Activated CD4-positive, alpha-beta memory T cell treated with anti-CD3 and anti-CD28 coated beads for 36 hours (primary cell): ENCODE measurements at places on chromosomes 16 and 17.

GRCh38 chr17:55426851-55427586, 5.4 kb upstream of the MMD start:
- peaks cover 5% of the 10 kb centered on the region for H3K4me1 ChIP-seq
- H3K27me3 ChIP-seq = peaks cover 23% of the 10 kb centered on the region
- H3K27ac ChIP-seq = no peak overlapping the region
- no peak for DNase-seq

- H3K36me3 ChIP-seq = peaks cover under 1% of the 10 kb centered on the region
- no peaks in the 10 kb centered on the region for H3K4me1 ChIP-seq
- DNase-seq = no peak
- H3K27me3 ChIP-seq = no peaks in the 10 kb centered on the region
- no peak overlapping the region for H3K4me3 ChIP-seq
Observed at GRCh38 chr17:42692489-42692888, 10.2 kb downstream of the CNTNAP1 start.

DNA sequence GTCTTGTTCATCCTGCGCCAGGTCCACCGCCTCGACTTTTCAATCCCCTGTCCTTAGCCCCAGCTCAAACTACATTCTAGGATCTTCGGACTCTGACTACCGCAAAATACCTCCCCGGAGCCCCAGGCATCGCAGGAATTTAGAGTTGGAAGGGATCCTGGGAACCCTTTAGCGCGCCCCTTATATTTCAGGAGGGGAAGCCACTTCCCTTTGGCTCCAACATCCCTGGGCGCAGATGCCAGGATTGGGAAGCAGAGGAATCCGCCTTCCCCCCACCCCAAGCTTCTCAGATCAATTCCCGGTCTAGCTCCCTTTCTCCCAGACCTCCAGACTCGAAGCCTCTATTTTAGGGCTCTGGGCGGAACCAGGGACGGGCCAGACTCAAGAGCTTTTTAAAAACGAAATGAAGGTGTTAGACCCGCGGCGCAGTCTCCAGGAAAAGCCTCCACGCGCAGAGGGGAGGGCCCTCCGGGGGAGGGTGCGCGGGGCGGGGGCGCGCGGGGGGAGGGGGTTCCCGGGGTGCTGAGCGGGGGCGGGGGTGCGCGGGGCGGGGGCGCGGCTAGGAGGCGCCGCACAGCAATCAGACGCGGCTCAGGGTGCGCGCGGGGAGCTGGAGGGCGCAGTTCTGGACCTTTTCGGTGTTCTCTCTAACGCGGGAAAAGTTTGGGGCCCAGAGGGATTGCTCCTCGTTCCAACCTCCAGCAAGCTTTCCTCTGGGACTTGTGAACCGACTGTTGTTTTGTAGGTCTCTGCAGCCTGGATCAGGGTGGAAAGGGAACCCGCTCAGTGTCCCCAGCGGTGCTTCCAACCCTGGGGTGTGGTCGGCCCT, 1.6 kb downstream of the AHSP start:
- no peak overlapping the region for H3K27ac ChIP-seq
- no peak overlapping the region for H3K4me3 ChIP-seq
- DNase-seq = peak; percentile 15
- no peaks in the 10 kb centered on the region for H3K36me3 ChIP-seq
- H3K4me1 ChIP-seq = peaks cover 12% of the 10 kb centered on the region

- DNase-seq = no peak
- H3K4me3 ChIP-seq = no peak overlapping the region
- no peaks in the 10 kb centered on the region for H3K36me3 ChIP-seq
Observed at GRCh38 chr16:57679767-57680482, 11.8 kb downstream of the ADGRG3 start.

GRCh38 chr17:8120520-8121406, 2.4 kb upstream of the ALOXE3 start:
- DNase-seq = peak; percentile 90
- H3K4me1 ChIP-seq = peaks cover 65% of the 10 kb centered on the region
- peak overlapping the region; percentile 83 for H3K4me3 ChIP-seq
- H3K36me3 ChIP-seq = peaks cover 19% of the 10 kb centered on the region
- H3K27me3 ChIP-seq = peaks cover 55% of the 10 kb centered on the region

DNA sequence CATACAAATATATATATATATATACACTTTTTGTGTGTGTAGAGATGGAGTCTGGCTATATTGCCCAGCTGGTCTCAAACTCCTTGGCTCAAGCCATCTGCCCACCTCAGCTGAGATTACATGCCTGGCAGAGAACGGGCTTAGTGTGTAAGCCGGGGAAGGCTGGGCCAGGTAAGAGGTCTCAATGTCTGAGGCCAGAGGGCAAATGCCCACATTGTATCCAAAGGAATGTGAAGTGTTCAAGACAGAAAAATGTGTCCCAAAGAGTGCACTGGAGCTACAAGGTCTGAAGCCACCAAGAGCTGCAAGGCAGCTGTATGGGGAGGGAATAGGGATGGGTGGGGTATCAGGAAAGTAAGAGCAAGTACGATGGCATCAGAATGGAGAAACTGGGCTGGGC, 8.8 kb downstream of the CD2BP2 start:
- peaks cover 17% of the 10 kb centered on the region for H3K4me1 ChIP-seq
- no peaks in the 10 kb centered on the region for H3K27me3 ChIP-seq
- no peak overlapping the region for H3K27ac ChIP-seq
- DNase-seq = peak; percentile 3

DNA sequence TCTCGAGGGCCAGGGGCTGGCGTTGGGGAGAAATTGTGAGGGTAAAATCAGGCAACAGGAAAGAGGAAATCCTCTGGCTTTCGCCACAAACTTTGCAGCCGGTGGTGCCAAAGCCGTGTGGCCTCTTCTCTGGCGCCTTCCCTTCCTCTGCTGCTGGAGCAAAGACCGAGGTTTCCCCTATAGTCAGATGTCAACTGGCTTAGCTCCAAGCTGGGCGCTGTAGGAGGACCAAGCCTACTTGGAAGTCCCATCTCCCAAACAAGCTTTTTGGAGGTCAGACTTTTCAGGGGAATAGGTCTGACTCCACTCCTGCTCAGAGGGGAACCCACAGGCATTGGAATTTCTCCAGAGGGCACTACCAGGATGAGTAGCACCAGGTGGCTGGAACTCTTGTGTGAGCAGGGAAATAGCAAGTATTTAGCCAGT, 5.0 kb downstream of the IGFBP4 start:
- peaks cover 1% of the 10 kb centered on the region for H3K27me3 ChIP-seq
- peaks cover 47% of the 10 kb centered on the region for H3K4me1 ChIP-seq
- H3K4me3 ChIP-seq = no peak overlapping the region
- H3K36me3 ChIP-seq = no peaks in the 10 kb centered on the region

DNA sequence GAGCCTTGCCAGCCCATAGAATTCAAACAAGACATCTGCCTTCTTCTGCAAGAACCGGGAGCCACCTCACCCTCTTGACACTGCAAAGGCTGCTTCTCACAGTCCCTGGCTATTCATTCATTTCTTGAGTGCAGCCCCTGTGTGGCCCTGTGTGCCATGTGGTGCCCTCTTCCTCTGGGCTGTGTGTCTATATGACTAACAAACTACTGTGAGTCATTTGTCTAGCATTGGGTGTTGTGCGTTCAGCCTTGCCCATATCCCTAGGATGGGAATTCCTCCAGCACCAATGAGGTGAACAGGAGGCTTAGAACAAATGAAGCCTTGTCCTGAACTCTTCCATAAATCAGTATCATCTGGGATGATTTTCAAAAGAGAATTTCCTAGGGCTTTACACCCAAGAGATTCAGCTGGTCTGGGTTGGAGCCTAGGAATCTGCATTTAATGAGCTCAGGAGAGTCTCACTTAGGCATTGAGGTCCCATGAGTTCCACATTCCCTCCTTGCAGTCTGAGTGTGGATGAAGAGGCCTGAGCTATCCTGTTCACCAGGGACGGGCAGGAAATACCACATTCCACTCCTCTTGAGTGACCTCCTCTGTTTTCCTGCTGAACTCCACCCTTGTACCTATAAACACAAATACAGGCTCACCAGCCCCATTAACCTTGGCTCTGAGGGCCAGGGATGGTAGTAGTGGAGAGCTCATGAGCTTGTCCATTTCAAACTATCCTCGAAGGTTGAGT, 308.7 kb upstream of the N4BP1 start:
- no peaks in the 10 kb centered on the region for H3K4me1 ChIP-seq
- no peak overlapping the region for H3K4me3 ChIP-seq
- no peak for DNase-seq

- H3K36me3 ChIP-seq = peaks cover 11% of the 10 kb centered on the region
- no peak for DNase-seq
- H3K4me1 ChIP-seq = no peaks in the 10 kb centered on the region
- H3K27me3 ChIP-seq = no peaks in the 10 kb centered on the region
Observed at GRCh38 chr16:48329138-48329537, 56.1 kb downstream of the SIAH1 start.

DNA sequence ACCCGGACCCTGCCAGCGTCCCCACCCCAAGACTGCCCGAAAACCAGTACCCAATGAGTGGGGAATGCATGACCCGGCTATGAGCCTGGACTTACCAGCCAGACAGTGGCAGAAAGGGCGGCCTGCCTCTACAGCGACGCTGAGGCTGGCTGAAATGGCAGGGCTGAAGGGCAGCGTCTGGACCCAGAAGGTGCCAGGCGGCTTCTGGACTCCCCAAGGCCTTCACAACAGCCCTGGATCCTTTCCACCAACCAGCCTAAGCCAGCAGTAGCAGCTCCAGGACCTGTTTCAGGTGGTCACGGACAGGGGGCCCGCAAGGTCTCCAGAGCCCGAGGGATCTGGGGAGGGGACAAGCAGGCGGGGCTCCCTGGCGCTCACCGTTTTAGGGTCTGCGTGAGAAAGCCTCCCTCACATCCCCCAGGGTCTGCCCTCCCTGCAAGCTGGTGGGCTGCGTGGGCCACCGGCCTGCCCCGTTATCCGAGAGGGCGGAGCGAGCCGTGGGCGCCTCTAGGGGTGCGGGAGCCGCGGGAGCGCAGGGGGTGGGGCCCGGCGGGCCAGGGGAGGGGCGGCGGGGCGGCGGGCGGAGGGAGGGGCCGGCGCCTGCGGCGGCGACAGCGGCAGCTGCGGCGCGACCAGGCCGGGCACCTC, at the start of gene RIPOR1:
TSS of gene RIPOR1 (plus strand) at position 608 of the 648 bp plus-strand sequence. CDS start 9,618 bp downstream, outside the sequence.
- no peak within 1 kb of the TSS for H3K27ac ChIP-seq
- H3K27me3 ChIP-seq = peaks cover 19% of the 10 kb centered on the region
- H3K4me1 ChIP-seq = peaks cover 15% of the 10 kb centered on the region
- no peaks in the 10 kb centered on the region for H3K36me3 ChIP-seq

DNA sequence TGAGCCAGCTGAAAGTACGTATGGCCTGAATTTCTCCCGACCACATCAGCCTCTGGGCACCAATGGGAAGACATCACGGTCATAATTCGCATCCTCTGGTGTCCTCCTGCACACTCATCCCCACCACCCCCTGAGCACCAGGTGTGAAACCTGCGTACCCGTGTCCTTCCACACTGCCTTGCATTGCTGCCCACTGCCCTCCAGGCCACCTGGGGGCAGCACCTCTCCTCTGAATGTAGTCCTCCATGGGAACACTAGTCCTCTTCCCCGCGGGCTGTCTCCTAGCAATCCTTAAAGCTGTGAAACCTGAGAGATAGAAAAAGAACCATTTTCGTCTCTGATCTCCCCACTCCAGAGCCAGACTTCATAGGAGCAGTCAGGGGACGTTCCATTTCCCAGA, 125.5 kb downstream of the ZNF18 start:
- DNase-seq = no peak
- H3K4me3 ChIP-seq = no peak overlapping the region

DNA sequence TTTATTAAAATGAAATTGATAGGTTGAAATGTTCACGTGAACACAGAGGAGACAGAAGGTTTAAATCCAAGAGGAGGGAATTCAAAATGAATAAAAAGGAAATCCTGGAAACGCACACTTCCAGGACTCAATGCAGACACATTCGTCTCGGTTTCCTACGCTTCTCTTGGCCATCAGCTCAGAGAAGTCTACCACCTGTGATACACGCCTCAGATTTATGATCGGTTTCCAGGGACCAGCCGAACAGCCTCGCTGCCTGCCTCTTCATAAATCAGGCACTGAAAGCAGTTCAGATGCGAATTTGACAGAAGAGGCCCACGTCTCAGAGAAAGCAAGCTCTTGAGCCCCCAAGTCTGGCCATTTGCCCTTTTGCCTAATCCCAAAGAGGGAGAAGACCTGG, 125.5 kb upstream of the IRX3 start:
- no peak for DNase-seq
- H3K36me3 ChIP-seq = no peaks in the 10 kb centered on the region
- peaks cover 11% of the 10 kb centered on the region for H3K27me3 ChIP-seq
- no peak overlapping the region for H3K4me3 ChIP-seq
- H3K4me1 ChIP-seq = no peaks in the 10 kb centered on the region

- no peaks in the 10 kb centered on the region for H3K36me3 ChIP-seq
- peaks cover 24% of the 10 kb centered on the region for H3K27me3 ChIP-seq
- no peaks in the 10 kb centered on the region for H3K4me1 ChIP-seq
- no peak overlapping the region for H3K4me3 ChIP-seq
- no peak for DNase-seq
Observed at GRCh38 chr16:2808181-2808580, 8.9 kb upstream of the PRSS21 start.

DNA sequence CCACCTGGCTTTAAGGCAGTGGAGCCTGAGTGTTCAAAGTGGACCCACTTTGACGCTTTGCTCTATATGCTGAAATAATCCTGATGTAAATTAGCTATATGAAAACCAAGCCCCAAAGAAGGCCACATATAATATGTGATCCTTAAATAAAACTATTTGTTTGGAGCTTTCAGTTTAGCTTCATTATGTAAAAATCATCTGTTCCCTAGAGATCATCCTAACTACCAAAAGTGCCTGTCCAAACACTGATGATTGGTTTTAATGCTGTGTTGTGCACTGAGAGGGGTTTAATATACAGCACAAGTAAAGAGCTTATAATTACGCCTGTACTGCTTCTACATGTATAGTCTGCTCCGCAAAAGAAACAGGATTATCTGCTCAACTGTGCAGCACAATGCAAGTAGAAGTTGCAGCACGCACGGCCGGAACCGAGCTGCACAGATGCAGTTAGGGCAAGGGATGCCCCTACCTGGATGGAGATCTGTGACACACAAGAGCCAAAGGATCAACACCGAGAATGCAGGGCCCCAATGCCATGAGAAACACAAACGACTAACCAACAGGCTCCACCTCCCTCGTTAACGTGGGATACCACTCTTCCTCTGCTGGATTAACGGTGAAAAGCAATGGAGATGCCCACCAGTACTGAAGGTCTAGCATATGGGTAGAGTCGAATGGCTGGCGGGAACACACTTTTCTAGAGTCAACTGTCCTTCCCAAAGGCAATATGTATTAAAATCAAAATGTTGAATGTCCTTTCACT, 20.5 kb downstream of the USP7 start:
- H3K36me3 ChIP-seq = peaks cover 1% of the 10 kb centered on the region
- H3K27me3 ChIP-seq = no peaks in the 10 kb centered on the region
- DNase-seq = no peak
- H3K4me1 ChIP-seq = peaks cover 94% of the 10 kb centered on the region

DNA sequence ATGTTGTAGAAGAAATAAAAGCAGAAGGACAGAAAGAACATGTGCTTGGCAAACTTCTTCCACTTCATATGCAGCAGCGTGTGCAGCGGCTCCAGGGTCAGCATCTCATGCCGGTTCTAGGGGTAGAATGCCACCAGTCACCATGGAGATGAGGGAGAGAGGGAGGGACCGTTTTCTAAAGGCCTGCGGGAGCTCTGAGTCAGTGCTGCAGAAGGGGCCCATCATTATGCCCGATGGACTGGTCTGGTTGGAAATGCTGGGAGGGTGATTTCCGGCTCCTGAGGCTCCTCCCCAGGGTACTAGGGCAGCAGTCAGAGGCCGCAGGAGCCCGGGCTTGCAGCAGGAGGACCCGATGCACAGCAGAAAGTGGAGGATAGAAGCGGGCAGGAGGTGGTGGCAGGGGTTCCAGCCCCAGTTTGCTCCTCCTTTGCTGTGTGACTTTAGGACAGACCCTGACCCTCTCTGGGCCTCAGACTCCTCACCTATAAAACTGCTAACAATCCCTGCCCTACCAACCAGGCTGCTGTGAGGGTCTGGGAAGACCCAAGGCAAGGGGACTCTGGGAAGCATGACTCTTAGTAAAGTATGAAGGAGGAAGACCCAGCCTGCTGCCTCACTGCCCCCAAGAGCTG, 28.6 kb downstream of the TRPV3 start:
- H3K4me1 ChIP-seq = no peaks in the 10 kb centered on the region
- no peaks in the 10 kb centered on the region for H3K36me3 ChIP-seq
- H3K4me3 ChIP-seq = no peak overlapping the region
- DNase-seq = no peak
- no peak overlapping the region for H3K27ac ChIP-seq
- peaks cover 1% of the 10 kb centered on the region for H3K27me3 ChIP-seq
